ENCODE measurements at places on chromosomes 4 and X. TPM values are rescaled to one million over a fixed set of nuclear protein-coding genes. Genes with fewer than 3 reads are reported as not detected.

USP27X gene
- 2.0 TPM for total RNA-seq

PCDH19 gene
- not detected for total RNA-seq

SMC1A gene
- 148 TPM for total RNA-seq

NWD2 gene
- total RNA-seq = not detected

RNF175 gene
- not detected for total RNA-seq

KIF4A gene
- total RNA-seq = 28.3 TPM
